ENCODE measurements at places on chromosomes 7 and 10.
A peak's percentile ranks its signal among the peaks of the same experiment; 100 is the strongest.

GRCh38 chr10:24926557-24926956 is 25.8 kb downstream of the PRTFDC1 start:
- DNase-seq, result no peak

DNA sequence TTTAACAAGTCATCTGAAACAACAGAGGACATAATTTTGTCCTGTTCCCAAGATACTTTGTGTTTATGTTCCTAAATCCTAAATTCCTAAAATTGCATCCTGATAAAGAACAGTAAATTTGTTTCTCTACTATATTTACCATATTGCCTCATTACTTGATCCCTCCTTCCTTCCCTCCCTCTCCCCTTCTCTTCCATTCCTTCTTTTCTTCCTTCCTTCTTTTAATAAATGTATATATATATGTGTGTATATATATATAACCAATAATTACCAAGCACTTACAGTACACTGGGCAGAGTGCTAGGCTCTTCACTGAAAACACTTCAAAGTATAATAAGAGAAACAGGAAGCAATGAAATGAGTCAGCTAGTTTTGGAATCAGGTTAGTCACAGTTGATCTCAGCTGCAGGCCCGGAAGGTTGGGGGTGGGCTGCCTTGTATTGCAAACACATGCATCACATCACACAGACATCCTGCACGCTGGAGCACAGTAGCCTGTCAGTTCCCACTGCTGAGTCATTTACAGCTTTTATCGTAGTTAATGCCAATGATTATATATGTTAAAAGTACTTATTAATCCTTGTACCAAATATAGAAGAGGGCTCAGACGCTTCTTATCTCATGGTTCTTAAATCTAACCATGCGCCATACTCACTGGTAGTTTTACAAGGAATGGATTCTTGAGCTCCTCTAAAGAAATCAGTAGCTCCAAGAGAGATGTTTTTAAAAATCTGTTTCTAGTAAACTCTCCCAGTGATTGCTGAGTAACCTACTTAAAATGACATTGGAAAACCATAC is 551.7 kb downstream of the GRM8 start:
- DNase-seq, result peak; percentile 2

GRCh38 chr7:101832685-101833375 is 15.4 kb downstream of the CUX1 start:
- DNase-seq, result no peak

GRCh38 chr7:107469929-107470328 is at the start of gene GPR22:
GPR22 (plus strand) TSS chr7:107470057; CDS start chr7:107474061, 4,004 bp downstream.
- no peak for DNase-seq

DNA sequence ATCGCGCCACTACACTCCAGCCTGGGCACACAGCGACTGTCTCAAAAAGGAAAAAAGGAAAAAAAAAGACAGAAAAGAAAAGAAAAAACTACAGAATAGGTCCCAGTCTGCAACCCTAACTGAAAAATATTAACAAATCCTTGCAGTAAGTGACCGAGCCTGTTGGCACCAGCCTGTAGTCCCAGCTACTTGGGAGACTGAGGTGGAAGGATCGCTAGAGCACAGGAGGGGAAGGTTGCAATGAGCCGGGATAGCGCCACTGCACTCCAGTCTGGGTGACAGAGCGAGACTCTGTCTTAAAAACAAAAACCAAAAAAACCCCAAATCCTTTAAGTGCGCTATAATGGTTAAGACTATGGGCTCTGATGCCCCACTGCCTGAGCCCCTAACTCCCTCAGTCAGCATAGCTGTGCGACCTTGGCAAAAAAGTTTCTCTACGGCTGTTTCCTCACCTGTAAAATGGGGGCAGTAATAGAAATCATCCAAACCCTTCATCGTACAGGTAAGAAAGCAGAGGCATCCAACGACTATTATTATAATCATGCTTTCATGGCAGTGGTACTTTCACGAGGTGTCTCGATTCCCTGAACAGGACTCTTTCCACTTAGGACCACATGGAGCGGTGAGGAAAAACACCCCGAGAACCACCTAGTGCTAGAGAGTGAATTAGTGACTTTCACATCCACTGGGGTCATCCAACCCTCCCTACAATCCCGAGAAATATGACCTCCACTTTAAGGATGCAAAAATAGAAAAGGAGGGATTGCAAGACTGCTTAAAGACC is 755 bp downstream of the TOMM7 start:
- no peak for DNase-seq

DNA sequence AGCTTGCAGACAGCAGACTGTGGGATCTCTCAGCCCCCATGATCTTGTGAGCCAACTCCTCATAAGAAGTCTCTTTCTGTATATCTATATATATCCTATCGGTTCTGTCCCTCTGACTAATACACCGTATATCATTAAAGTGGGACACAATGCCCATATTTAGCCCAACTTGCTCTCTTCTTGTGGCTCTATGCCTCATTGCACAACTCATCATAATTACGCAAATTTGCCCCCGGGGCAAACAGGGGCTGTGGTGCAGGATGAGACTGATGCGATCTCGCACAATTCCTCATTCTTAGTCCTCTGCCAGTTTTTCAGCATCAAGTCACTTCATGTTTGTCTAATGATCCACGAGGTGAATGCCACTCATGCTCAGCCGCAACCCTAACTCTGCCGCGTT is 183.2 kb downstream of the PRPF18 start:
- no peak for DNase-seq

- DNase-seq, result no peak
These were observed 5.9 kb downstream of the KCP start for GRCh38 chr7:128904381-128905197.

DNA sequence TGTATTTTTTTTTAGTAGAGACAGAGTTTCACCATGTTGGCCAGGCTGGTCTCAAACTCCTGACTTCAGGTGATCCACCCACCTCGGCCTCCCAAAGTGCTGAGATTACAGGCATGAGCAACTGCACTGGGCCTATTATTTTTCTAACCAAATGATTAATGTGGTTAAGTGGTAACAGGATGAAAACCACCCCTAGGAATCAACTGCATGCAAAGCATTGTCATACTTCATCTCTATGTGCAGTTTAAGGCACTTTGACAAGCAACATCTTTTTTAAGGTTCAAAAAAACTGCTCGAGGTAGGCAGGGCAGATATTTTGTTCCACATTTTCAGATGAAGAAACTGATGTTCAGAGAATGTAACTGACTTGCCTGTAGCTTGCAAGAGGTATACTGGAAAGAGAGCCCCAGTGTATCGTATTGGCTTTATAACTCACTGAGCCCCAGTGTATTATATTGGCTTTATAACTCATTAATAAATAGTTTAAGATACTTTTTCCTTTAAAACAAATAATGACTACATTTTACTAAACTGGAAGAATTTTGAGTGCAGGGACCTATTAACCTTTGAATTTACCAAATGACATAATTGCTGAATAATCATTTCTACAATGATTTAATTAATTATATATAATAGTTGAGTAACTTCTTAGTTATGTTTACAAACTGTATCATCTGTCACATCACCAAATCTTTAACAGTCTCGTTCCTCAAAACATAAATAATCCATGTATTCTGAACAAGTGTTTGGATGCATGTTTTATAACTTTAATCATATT is 38.1 kb downstream of the RTKN2 start:
- DNase-seq, result no peak

- DNase-seq, result no peak
These were observed 70.8 kb downstream of the CLIP2 start for GRCh38 chr7:74360008-74360407.

GRCh38 chr10:15690031-15690430 is 29.7 kb downstream of the ITGA8 start:
- DNase-seq, result no peak

GRCh38 chr7:5574770-5575269 is 151.2 kb upstream of the TNRC18 start:
- DNase-seq, result no peak

DNA sequence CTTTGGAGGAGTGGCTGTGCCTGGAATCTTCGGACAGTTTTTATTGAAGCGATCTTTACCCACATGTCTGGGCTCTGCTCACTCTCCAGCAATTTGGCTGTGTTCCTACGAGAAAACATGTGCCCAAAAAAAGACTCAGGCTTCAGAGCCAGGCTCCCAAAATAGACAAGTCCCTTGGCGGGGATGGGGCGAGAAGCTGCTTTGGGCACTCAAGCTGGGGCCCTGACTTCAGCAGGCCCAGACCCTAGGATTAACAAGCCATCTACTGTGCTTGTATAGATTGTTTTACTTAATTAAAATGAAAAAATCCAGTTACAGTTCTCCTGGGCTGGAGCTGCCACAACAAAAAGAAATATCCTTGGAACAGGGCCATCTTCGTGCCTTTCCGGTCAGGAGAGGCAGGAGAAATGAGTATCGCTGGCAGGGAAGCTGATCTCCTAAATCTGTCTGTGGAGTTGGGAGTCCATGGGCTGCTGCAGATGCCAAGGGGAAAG is 51.4 kb upstream of the PDCD4 start:
- DNase-seq, result no peak

GRCh38 chr7:29574659-29575058 is 11.0 kb downstream of the PRR15 start:
- DNase-seq, result no peak

DNA sequence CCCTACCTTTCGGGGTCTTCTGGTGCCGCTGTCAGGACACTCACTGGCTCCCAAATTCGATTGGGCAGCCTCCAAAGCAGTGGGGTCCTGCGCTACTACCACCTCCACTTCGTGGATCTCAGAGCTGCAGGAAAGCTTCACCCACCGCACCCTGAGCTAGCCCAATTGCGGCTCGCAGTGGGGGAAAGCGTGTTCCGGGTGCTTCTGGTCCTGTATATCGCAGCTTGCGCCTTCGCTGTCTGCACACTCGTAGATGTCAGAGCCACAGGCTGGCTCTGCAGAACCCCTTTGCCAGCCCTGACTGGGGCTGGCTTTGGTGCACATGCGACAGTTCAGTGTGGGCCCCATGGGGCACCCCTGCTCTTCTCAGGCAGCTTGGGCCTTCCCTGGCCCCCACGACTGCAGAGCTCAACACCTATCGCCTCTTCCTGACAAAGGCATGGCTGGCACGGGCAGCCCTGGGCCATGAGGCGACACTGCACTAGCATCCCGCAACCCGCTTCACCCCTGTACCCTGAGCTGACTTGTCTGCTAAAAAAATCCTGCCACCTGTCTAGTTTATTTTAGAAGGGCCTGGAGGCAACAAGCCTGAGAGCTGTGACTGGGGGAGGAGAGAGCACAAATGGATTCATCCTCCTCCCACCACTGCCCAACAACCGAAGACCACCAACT is 78.7 kb upstream of the ABI1 start:
- no peak for DNase-seq

GRCh38 chr7:35707422-35707821 is 12.5 kb upstream of the HERPUD2 start:
- DNase-seq, result no peak

DNA sequence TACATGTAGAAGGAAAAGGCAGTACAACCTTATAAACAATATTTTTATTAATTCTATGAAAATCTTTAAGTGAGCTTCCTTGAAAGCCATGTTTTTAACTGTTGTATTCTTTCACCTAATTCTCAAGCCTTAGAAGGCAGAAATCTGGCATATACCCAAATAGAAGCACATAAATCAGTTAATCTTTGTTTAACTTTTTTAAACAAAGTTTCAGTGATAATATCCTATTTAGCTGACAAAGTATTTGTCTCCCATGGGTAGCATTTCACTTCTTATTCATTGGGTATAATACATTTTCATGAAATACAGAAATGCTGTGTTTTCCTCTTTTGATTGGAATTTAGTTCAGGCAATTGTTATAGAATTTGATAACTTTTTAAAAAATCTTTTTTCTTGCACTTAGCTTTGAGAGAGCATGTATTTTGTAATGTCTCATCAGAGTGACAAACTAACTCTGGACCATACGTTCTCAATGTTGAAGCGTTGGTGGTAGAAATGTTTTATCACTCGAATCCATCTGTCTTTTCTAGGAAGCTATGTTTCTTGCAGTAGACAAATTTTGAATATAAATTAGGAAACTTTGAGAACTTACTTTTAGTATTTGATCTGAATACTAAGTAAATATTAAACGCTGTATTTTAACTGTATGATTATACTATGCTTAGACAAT is 78.1 kb downstream of the CREM start:
- DNase-seq, result no peak

GRCh38 chr10:31853629-31854028 is 75.0 kb downstream of the ARHGAP12 start:
- DNase-seq, result no peak

DNA sequence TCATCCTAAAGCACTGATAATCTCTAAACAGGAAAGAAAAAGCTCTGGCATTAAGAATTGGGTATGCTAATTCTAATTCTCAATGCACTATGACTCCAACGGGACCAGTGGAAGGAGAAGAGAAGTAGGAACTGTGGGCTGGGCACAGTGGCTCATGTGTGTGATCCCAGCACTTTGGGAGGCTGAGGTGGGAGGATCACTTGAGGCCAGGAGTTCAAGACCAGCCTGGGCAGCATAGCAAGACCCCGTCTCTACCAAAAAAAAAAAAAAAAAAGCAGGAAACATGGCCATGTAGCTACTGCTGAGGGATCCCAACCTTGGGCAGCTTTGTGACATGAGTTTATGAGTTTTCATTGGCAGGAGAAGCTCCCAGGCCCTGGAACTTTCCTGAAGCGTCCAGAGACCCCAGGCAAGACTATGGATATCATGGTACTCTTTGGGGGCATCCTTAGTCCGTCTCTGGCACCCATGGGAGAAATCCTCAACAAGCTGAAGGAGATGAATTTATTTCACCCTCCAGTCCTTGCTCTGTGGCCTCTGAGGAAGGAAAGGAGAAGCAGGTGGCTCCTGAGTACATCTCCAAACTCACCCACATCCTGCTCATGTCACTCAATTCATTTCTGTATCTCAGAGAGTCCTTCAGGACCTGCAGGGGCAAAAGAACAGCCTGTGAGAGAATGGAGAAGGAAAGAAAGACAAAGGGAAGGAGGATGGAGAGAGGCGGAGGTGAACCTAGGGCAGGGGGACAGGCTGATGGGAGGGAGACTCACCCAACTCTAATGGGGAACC is 99.5 kb downstream of the SPDYE5 start:
- DNase-seq, result no peak

GRCh38 chr7:73663033-73663432 is 4.6 kb upstream of the VPS37D start:
- DNase-seq, result no peak

- DNase-seq, result no peak
These were observed 19.6 kb downstream of the SVIL start for GRCh38 chr10:29615195-29615594.

GRCh38 chr10:67925449-67926005 is 41.1 kb downstream of the SIRT1 start:
- no peak for DNase-seq

- no peak for DNase-seq
These were observed 18.0 kb downstream of the NUDT5 start for GRCh38 chr10:12177642-12178041.

- no peak for DNase-seq
These were observed 210.7 kb downstream of the TRIL start for GRCh38 chr7:28747404-28747803.

All from stimulated activated CD8-positive, alpha-beta memory T cell treated with anti-CD3 and anti-CD28 coated beads, Interleukin-4, amount 100 ng/mL, for 4 hours (primary cell).